ENCODE measurements at places on chromosomes 2 and 18. TPM values are rescaled to one million over a fixed set of nuclear protein-coding genes. Genes with fewer than 3 reads are reported as not detected.

FBXO41 gene
- total RNA-seq = 0.72 TPM

L3MBTL4 gene
- 6.8 TPM for total RNA-seq

GAREM2 gene
- total RNA-seq = not detected

SULT1C4 gene
- 1.7 TPM for total RNA-seq

LRP2 gene
- 0.13 TPM for total RNA-seq

FBLN7 gene
- total RNA-seq = not detected

SNRNP27 gene
- total RNA-seq = 130 TPM

CROCC2 gene
- not detected for total RNA-seq

NR4A2 gene
- total RNA-seq = 0.61 TPM

TWIST2 gene
- 33.9 TPM for total RNA-seq

DNA sequence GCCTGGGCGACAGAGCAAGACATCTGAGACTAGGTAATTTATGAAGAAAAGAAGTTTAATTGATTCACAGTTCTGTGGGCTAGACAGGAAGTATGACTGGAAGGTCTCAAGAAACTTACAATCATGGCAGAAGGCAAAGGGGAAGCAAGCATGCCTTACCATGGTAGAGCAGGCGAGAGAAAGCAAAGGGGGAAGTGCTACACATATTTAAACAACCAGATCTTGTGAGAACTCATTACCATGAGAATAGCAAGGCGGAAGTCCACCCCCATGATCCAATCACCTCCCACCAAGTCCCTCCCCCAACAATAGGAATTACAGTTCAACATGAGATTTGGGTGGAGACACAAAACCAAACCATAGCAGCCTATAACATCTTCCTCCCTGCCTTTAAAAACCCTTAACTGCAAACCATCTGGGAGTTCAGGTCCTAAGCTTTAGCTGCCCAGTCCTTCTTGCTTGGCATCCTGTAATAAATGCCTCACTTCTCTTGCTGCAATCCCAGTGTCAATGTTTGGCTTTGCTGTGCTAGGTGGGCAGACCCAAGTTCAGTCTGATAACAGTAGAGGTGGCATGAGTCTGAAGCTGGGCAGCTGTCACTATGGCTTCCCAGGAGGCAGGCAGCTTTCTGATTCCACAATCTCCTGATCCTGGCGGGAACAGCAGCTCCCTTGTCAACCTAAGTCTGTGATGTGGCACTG lies 11.2 kb upstream of the SP5 start:
- H3K4me3 ChIP-seq = no peak overlapping the region
- no peak for DNase-seq

DNA sequence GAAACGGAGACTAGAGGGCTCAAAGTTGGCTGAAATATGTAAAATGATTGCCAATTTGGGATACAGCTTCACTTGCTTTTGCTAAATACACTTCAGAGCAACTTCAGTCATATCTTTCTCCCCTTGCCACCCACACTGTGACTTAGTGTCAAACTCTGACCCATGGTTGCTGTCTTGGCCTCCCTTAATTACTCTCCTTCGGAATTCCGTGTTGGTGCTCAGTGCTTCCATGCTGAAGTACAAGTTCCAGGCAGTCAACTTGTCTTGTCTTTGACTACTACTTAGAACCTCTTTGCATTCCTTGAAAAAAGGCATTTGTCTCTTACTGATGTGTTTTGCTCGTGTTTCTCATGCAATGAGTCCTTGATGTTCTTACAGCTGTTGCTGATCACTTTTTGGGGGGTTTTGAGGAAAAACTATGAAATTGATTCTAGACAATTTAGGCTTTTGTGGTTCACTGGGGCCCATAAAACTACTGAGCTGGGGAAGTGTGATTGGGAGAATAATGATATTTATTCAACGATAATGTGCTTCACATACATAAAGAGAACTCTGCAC lies 146.0 kb downstream of the UBE2E3 start:
- no peak for DNase-seq
- H3K27me3 ChIP-seq = no peaks in the 10 kb centered on the region
- no peak overlapping the region for H3K27ac ChIP-seq
- H3K36me3 ChIP-seq = no peaks in the 10 kb centered on the region

DNA sequence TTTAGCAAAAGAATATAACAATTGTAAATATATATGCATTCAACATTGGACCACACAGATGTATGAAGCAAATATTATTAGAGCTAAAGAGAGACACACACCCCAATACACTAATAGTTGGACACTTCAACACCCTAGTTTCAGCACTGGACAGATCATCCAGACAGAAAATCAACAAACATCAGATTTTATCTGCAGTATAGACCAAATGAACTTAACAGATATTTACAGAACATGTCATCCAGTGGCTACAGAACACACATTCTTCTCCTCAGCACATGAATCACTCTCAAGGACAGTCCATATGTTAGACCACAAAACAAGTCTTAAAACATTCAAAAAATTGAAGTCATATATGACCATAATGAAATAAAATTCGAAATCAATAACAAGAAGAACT lies 22.1 kb upstream of the EVA1A start:
- DNase-seq = no peak
- H3K27me3 ChIP-seq = no peaks in the 10 kb centered on the region

DNA sequence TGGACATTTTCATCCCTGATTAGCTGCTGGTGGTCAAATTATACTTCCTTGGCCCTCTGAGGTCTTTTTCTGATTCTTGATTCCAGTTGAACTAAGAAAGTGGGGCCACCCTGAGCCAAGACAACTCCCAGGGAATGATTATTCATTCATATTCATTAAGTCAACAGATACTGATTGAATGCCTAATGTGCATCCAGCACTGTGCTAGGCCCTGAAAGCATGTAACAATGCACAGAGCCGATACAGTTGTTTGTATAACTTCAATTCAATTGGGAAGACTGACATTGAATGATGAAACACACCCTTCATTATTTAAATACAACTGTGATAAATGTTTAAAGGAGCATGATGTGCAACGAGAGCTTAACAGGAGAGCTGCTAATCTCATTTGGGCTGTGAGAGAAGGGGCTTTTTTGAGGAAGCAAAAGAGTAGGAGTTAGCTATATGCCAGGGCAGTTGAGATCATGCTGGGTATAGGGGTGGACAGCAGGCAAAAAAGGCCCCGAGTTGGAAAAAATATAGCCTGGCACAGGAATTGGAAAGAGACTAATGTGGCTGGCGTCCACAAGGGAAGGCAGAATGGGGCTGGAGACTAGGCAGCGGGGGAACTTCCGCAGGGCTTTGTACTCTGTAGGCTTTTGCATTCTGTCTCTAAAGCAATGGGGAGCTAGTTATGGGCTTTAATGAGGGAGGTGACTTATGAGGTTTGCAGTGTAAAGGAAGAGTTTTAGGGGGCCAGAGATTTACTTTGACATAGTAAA lies 57.2 kb upstream of the ACVR1 start:
- no peak overlapping the region for H3K4me3 ChIP-seq
- H3K36me3 ChIP-seq = no peaks in the 10 kb centered on the region
- no peak for DNase-seq

GRCh38 chr2:188076149-188077056 lies 215.3 kb upstream of the GULP1 start:
- no peaks in the 10 kb centered on the region for H3K27me3 ChIP-seq
- no peak for DNase-seq
- peaks cover 17% of the 10 kb centered on the region for H3K4me1 ChIP-seq
- no peaks in the 10 kb centered on the region for H3K36me3 ChIP-seq
- no peak overlapping the region for H3K4me3 ChIP-seq

- no peaks in the 10 kb centered on the region for H3K36me3 ChIP-seq
- no peak for DNase-seq
- H3K4me1 ChIP-seq = peaks cover 25% of the 10 kb centered on the region
- H3K27ac ChIP-seq = no peak overlapping the region
Measured at GRCh38 chr18:70370762-70371733, 82.2 kb downstream of the SOCS6 start.

GRCh38 chr2:42969231-42970150 lies 177.1 kb upstream of the HAAO start:
- no peak overlapping the region for H3K4me3 ChIP-seq
- no peak overlapping the region for H3K27ac ChIP-seq
- no peaks in the 10 kb centered on the region for H3K36me3 ChIP-seq
- peak; percentile 61 for DNase-seq

GRCh38 chr2:37816686-37817085 lies 108.4 kb upstream of the RMDN2 start:
- no peak overlapping the region for H3K27ac ChIP-seq
- DNase-seq = no peak
- H3K36me3 ChIP-seq = no peaks in the 10 kb centered on the region
- H3K4me1 ChIP-seq = peaks cover 7% of the 10 kb centered on the region
- H3K27me3 ChIP-seq = no peaks in the 10 kb centered on the region
- no peak overlapping the region for H3K4me3 ChIP-seq

DNA sequence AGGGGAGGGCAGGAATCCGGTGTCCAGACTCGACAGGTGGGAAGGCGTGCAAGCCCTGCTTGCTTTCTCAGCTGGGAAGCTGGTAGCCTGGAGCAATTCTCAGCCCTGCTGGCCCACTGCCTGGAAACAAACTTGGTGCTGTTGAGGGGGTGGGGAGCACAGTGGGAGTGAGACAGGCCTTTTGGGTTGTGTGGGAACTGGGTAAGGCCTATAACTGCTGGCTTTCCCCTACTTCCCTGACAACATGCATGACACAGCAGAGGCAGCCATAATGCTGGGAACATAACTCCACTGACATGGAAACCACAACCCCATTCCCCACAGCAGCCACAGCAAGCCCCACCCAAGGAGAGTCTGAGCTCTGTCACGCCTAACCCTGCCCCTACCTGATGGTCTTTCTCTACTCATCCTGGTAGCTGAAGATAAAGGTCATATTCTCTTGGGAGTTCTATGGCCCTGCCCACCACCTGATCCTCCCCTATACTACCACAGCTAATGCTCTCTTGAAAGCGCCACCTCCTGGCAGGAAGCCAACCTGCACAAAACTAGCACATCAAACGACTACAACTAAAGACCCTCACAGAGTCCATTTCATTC lies 122.9 kb upstream of the ACVR1C start:
- H3K36me3 ChIP-seq = peaks cover 15% of the 10 kb centered on the region
- no peaks in the 10 kb centered on the region for H3K27me3 ChIP-seq
- H3K4me1 ChIP-seq = no peaks in the 10 kb centered on the region
- no peak for DNase-seq

GRCh38 chr18:33495278-33495677 lies 54.8 kb upstream of the CCDC178 start:
- DNase-seq = no peak
- H3K27ac ChIP-seq = no peak overlapping the region
- no peaks in the 10 kb centered on the region for H3K27me3 ChIP-seq

- no peak overlapping the region for H3K4me3 ChIP-seq
- H3K4me1 ChIP-seq = peaks cover 13% of the 10 kb centered on the region
- no peaks in the 10 kb centered on the region for H3K27me3 ChIP-seq
- no peaks in the 10 kb centered on the region for H3K36me3 ChIP-seq
Measured at GRCh38 chr18:49656073-49656692, 94.3 kb downstream of the LIPG start.

DNA sequence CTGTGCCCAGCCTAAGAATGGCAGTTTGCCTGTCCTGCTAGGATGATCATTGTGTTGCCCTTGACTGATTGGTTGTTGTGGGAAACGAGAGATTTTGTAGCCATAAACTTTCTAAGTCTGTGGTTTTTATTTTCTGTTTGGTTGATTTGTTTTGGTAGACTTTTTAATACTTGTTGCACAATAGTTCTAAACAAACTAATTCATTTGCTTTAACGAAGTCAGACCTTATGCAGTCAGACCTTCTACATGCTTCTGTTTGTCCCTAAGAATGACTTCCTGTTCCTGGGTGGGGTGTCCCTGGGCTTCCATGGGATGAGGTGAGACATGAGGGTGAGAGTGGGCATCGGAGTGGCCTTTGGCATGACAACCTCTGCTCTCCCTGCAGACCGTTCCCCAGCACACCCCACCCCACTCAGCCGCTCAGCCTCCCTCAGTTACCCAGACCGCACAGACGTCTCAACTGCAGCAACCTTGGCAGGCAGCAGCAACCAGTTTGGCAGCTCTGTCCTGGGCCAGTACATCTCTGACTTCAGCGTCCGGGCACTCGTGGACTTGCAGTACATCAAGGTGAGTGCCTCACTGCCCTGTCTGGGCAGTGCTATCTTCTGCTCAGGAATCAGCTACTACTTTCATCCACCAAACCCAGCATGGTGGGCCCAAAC lies 7.8 kb upstream of the CNNM3 start:
- H3K36me3 ChIP-seq = no peaks in the 10 kb centered on the region
- H3K27me3 ChIP-seq = no peaks in the 10 kb centered on the region
- H3K4me1 ChIP-seq = no peaks in the 10 kb centered on the region
- no peak overlapping the region for H3K27ac ChIP-seq
- no peak for DNase-seq
- H3K4me3 ChIP-seq = no peak overlapping the region

- H3K27ac ChIP-seq = no peak overlapping the region
- DNase-seq = no peak
- no peaks in the 10 kb centered on the region for H3K36me3 ChIP-seq
- no peaks in the 10 kb centered on the region for H3K4me1 ChIP-seq
- H3K27me3 ChIP-seq = no peaks in the 10 kb centered on the region
- no peak overlapping the region for H3K4me3 ChIP-seq
Measured at GRCh38 chr2:24200799-24201198, 25.9 kb downstream of the FAM228A start.

GRCh38 chr18:10318691-10318970 lies 135.8 kb upstream of the APCDD1 start:
- no peaks in the 10 kb centered on the region for H3K27me3 ChIP-seq
- no peak overlapping the region for H3K4me3 ChIP-seq
- peaks cover 8% of the 10 kb centered on the region for H3K4me1 ChIP-seq
- H3K27ac ChIP-seq = no peak overlapping the region
- no peak for DNase-seq

Data from SJSA1 (cell line).